ENCODE measurements at places on chromosomes 2 and 18.

DNA sequence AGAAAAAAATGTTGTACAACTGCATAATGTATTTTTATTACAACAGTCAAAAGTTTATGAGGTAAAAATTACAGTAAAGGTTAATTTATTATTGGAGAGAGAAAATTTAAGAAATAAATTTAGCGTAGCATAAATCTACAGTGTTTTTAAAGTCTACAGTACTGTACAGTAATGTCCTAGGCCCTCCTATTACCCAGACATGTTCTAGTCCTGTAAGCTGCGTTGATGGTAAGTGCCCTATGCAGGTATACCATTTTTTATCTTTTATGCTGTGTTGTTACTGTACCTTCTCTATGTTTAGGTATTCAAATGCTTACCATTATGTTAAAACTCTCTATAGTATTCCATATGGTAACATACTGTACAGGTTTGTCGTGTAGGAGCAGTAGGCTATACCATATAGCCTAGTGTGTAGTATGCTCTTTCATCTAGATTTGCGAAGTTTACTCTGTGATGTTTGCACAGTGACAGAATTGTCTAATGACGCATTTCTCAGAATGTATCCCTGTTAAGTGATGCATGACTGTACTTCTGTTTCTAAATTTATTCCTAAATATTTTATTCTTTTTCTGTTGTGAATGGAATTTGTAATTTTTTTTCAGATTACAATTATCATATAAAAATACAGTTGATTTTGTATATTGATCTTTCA lies 24.5 kb downstream of the ABI2 start:
- no peak for DNase-seq

DNA sequence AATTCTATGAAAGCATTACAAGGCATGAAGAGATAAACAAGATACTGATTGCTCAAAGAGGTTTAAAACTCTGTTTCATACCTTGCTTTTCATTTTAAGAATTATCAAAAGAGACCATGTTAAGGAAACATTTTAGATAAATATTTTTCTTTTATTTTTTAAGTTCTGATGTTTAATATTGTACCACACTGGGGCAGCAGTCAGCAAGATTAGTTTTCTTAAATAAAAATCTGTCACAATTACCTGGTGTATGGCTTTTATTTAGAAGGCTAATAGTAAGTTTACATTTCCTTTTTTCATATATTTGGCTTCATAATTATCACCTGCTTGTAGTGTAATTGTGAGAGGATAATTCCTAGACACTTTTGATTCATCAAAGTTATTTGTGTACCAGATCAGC lies 46.4 kb downstream of the ZNF804A start:
- DNase-seq: no peak

DNA sequence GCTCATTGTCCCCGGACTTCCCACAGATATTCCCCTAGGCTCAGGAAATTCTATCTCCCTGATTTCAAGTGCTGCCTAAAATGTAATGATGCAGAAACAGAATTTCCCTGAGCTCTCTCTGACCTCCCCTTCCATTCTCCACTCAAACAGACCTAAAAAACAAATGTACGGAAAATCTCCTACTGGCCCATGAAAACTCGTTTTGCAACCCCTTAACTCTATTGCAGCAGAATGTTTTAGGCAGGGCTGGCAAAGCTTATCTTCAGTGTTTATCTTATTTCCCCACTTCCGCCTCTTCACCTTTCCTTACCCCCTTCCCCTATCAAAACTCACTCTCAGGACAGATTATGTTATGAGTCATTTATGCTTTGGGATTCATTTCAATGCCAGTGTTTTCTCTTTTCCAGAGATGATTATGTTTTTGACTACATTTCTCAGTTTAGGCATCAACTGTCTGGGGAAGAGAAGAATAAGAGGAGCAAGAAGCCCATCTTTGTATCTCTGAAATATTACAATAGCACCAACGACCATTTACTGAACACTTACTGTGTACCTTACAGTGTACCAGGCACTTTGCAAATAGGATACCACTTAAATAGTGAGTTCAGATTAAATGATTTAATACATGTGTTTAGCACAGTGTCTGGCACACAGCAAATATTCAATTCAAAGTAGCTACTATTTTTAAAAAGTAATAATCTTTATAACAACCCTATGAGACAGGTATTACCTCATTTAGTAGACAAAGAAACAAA lies 53.9 kb upstream of the STPG4 start:
- no peak for DNase-seq

DNA sequence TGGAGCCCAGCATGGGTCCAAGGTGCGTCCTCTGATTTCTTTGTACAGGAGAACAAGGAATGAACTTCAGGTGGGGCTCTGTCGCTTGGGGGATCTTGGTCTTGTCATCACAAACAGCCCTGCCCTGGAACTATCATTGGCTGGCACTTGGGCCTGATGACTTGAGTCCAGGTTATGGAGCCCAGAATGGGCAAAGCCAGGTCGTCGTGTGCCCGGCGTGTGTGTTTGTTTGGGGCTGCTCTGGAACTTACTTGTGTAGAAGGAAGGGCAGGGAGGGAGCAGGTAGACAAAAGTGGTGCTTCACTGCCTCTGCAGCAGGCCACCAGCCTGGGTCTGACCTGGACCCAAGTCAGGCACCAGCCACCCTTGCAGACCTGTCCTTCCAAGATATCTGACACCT lies 306.3 kb upstream of the HS6ST1 start:
- DNase-seq: no peak

GRCh38 chr2:100242476-100242875 lies 79.8 kb downstream of the LONRF2 start:
- no peak for DNase-seq

DNA sequence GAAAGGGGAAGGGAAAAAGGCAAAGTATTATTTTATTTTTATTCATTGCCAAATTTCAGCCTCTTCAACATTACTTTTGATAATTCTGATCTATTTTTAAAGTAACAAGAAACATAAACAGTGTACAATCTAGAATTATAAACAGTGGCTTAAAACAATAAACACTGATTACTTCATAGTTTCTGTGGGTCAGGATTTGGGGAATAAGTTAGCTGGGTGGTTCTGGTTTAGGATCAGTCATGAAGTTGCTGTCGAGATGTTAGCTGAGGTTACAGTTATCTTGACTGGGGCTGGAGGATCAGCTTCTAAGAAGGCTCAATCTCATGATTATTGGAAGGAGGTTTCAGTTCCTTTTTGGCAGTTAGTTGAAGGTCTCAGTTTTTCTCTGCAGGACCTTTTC lies 109.2 kb downstream of the SCN2A start:
- DNase-seq: no peak

- no peak for DNase-seq
Measured at GRCh38 chr2:202609381-202610145, 25.2 kb upstream of the FAM117B start.

GRCh38 chr18:23810396-23810795 lies 121.1 kb downstream of the LAMA3 start:
- DNase-seq: no peak

- no peak for DNase-seq
Measured at GRCh38 chr2:236641051-236641726, 71.6 kb downstream of the ACKR3 start.

- DNase-seq: peak; percentile 57
Measured at GRCh38 chr2:154697418-154698252, 860 bp upstream of the KCNJ3 start.

DNA sequence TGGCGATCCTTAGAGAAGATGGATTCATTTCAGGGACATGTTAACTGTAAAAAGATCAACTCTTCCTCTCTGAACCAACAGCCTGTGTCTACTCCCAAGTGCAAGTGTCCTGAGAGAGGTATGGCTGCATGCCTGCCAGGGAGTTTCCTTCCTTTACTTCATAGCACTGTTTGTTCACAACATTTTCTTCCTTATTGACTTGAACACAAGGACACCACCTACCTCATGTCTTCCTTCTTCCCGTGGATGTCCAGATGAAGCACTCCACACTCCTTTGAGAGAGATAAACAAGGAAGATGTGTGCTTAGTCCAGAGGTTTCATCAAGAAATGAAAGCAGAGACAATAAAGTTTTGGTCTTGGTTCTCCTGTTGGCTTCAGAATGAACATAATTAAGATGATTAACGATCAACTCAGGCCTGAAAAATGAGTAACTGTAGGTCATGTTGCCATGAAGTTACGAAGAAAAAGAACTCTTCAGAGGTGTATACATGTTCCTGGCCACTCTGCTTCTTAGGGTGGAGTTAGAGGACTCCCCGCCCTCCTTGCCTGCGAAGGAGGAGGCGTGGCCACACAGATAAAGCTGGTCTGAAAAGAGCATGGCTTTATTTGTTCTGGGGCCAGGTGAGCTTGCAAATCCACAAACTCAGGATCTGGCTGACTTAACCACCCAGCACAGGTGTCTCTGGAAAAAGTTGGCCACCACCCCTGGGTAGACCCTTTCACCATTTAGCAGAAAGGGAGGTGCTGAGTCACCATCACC lies 155.0 kb upstream of the KCTD1 start:
- DNase-seq: no peak

DNA sequence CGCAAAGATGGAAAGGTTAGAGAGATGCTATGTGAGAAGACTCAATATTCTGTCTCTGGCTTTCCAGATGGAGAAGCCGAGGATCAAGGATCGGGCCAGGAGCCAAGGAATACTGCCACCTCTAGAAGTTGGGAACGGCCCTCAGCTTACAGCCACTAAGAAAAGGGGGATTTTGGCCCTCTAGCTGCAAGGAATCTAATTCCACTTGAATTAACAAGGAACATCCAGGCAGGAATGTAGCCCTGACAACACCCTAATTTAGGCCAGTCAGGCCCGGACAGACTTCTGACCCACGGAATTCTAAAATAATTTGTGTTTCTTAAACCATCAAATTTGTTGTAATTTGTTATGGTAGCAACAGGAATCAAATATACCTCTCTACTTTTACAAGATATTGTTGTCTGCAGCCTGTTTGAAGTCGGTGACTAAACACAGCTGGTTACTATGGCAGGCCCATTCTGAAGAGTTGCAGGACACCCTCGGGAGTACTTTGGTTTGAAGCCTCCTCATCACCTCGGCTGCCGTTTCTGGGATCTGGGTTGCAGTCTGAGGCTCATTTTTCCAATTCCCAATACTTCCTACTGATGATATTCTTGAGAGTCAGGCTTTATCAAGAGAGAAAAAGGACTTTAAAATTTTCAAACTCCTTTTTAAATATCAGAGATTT lies 1131.2 kb downstream of the TSN start:
- DNase-seq: no peak

- no peak for DNase-seq
Measured at GRCh38 chr2:105712166-105712915, 32.4 kb upstream of the NCK2 start.

DNA sequence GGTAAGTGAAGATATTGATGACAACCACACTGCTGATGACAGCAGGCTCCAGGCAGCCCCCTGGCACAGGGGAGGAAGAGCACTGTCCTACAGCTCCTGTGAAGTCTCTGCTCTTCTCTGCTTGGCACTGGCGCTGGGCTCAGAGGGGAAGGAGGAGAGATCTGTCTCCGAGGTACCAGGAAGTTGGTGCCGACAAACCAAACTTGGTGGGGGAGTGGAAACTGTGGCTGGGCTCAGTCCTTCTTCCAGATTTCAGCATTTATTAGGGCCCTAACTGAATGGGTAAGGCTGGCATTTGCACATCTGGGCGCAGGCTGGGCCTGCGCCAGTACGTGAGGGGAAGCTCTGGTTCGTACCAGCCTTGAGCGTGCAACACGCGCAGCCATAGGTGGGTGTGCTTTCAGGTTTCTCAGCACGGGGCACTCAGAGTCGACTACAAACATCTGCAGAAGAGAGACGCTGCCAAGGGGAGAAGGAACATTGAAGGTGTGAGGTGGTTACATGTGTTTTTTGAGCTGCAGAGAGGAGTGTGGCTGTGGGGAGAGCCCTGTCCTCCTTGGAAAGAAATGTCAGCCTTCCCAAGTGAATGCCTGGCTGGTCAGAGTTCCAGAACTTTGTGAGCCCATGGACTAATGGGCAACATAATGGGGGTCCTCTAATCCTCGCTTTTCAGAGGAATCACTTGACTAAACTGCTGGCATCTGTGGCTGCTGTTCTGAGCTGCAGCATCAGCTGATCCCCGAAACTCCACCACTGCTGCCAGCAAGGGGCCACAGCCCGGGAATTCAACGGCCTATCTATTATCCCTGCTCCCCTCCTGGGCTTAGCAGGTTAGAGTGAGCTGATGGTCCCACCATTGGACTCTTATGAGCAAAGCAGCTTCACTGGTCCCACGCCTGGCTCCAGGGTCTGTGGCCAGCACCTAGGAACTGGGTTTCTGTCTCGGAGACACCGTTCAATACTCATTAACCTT lies 55.2 kb upstream of the SEMA4C start:
- no peak for DNase-seq

DNA sequence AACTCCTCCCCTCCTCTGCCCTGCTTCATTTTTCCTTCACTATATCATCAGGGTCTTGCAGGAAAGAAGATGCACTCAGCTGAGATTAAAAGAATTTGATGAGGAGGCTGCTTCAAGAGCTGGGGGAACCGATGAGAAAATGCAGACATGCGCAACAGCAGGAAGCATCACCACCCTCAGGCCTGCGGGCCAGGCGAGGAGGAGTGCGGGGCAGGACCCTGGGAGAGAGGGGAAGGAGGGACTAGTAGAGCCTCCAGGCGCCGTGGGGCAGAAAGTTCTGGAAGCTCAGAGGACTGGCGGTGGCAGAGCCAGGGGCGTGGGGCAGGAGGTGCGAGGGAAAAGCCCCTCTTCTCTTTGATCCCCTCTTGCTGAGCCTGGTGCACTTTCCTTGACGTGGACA lies 108.2 kb downstream of the CD226 start:
- DNase-seq: no peak

GRCh38 chr2:72289283-72289682 lies 141.6 kb upstream of the CYP26B1 start:
- DNase-seq: no peak

- DNase-seq: no peak
Measured at GRCh38 chr2:213559053-213559452, 274.8 kb downstream of the SPAG16 start.

DNA sequence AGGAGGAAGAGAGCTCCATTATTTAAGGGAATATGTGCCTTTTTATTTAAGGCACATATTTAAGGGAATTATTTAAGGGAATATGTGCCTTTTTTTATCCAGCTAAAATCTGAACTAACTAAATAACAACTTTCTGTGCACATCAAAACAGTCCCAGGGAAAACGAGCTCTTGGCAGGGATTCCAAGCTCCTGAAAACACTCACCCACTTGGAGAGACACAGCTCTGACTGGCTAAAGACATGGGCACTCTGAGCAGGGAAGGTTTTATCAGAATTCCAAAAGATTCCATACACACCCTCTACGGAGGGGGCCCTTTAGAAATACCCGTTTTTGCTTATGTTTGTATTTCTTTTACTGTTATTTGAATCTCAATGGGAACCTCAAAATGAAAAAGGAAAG lies 181.0 kb downstream of the ZNF516 start:
- no peak for DNase-seq
